ENCODE measurements at places on chromosomes 7 and 10.

GRCh38 chr10:102133373-102134195 is 744 bp downstream of the PPRC1 start:
- peak; percentile 88 for DNase-seq

GRCh38 chr10:77909749-77910375 is 16.7 kb downstream of the DLG5 start:
- no peak for DNase-seq

DNA sequence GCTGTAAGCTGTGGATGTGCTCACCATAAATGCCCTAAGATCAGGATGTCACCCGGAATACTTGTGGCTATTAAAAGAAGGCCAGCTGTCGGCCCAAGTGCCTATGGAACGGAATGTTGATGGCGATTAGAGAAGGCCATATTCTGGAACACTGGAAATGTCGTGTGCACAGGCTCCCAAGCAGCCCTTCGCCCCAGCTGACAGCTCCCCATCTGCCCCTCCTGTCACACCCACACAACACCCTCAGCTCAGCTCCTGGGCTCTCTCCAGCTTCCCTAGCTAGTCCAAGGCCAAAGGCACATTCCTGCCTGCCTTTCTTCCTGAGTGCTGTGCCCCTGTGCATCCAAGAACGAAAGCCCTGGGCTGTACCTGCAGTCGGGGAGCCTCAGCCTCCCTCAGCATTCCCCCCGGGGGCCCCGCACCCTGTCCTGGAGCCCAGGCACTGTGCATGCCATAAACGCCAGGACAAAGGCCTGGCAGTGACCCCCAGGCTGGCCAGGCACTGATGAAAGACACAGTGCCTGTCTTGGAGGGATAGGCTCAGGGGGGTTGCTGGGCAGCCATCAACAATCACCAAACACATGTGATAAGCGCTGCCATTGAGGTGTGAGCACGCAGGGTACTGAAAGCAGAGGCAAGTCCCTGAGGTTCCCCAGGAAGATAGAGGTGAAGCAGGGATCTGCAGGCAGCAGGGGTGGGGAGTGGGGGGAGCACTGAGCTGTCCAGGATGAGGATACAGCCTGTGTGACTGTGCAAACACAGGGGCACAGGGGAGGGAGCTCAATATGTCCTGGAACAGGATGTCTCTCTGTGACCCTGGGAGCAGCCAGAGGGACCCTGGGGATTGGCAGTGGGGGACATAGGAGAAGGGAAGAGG is 3.7 kb upstream of the LDB3 start:
- peak; percentile 44 for DNase-seq

DNA sequence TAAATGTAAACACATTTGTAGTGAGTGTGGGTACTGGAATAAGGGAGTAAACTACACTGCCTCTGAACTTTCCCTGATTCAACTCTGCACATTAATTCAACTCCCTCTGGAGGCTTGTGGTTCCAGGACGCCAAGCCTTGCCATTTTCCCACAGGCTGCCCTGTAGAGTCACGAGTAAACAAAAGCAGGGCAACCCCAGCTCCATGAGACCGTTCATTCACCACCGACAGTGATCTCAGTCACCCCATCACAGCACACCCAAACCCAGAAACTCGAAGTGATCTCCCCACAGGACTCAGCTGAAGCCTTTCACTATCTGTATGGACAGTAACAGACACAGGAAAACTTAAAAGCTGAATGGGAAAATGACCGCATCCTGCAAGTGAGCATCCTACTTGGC is 218.8 kb upstream of the FRMD4A start:
- DNase-seq: no peak

GRCh38 chr10:124648738-124649137 is 95.4 kb downstream of the FAM53B start:
- peak; percentile 89 for DNase-seq

GRCh38 chr10:80275756-80276155 is 13.7 kb downstream of the MAT1A start:
- DNase-seq: no peak

- DNase-seq: no peak
Observed at GRCh38 chr7:45162943-45163691, 5.5 kb downstream of the RAMP3 start.

DNA sequence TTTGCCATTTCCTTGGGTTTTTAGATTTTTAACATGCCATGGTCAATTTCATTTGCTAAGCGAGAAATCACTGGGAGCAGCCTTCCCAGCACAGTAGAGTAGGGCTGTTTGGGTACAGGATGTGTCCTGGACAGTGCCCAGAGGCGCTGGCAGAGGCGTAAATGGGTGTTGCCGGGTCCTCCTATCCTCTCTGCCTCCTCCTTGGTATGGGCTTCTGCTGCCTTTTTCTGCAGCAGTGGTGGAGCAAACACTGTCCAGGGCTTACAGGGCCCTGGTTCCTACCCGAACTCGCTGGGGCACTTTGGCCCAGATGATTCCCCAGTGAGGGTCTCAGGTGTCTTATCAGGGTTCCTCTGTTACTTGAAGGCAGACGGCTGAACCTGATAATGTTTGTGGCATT is 298.3 kb downstream of the RPS24 start:
- DNase-seq: no peak

DNA sequence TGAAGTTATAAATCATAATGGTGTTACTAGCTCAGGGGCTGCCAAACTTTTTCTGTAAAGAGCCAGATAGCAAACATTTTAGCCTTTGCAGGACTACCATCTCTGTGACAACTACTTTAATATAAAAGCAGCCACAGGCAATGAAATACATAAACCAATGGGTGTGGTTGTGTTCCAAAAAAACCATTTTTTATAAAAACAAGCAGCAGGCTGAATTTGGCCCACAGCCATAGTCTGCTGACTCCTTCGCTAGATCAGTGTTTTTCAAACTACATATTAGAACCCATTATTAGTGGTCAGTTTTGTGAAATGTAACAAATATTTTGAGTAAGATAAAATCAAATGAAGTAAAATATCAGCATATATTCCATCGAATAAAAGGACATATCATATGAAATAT is 13.6 kb downstream of the GNG11 start:
- DNase-seq: no peak

DNA sequence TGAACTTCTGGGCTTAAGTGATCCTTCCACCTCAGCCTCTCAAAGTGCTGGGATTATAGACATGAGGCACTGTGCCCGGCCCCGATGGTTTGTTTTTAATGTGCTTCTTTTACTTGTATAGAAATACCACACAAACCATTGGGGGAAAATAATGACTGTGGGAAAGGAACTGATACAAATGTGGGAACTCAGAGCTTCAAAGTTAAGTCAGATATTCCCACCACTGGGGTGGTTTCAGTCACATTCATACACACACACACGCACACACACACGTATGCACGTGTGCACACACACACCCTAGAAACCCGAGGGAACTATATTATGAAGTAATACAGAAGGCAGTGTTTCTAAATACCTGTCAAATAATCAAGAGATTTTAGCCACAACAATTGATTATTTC is 17.0 kb downstream of the CPA4 start:
- DNase-seq: no peak

GRCh38 chr10:6204063-6204340 is 1.3 kb downstream of the PFKFB3 start:
- DNase-seq: no peak

DNA sequence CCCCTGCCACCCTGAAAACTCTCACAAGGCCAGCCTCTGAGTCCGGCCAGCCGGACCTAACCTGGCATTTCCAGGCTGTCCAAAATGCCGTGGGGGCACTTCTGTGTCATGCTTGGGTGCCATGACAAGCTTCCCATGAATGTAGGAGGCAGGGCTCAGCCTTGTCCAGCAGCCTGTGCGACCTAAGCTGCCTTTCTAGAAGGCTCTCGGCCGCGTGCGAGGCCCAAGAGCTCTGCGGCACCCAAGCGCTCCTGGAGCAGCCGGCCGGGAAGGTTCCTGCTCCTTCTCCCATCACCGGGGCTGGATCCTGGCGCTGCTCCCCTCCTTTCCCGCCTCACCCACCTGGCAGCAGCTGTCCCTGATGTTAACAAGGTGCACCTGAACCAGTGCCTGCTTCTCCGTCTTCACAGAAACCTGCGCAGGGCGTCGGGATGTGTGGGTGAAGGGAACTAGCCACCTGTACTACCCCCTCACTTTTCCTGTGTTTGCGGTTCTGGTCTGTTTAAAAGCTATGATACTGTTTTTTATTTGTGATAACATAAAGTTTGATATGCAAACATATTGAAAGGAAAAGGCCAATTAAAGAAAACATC is 6.1 kb downstream of the GPER1 start:
- no peak for DNase-seq

DNA sequence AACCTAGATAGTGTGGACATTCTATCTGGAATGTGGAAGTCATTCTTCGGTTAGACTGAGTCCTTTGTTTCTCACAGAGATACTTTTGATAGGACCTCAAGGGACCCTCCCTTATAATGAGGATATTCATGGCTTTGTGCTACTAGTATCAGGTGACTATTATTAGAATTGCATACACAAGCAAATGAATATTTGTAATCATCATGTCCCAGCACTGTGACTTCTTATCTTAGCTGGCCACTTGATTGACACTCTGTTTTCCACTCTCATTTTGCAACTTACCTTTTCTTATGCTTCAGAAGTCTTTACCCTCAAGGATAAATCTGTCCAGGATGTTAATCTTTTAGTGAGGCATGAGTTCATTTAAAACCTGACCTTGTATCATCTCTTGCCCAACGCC is 268.2 kb upstream of the FZD1 start:
- DNase-seq: no peak

GRCh38 chr10:113384181-113384580 is 168.7 kb upstream of the HABP2 start:
- DNase-seq: no peak

DNA sequence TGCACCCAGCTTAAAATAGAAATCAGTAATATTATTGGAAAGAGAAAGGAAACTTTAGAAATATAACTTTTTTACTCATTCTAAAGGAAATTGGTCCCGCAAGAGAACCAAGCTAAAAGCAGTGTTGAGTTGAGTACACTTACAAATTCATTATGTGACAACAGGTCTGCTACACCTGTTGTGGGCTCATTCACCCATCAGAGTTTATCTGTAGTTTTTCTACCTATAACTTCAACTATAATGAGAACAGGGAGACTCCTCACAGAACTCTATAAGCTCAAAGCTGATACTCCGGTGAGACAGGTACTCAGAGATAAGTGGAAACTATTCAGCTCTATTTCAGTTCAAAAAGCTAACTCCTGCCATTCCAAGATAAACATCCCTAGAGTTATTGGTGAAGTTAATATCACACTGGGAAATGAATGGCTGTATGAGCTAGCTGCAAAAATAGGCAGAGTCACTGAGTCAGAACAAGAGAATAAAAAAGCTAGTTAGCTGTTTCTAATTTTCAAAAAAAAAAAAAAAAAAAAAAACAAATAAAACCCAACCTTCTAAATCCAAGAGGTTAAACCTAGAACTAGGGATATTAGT is 121.3 kb downstream of the PPP1R3A start:
- DNase-seq: no peak

- no peak for DNase-seq
Observed at GRCh38 chr10:112977426-112977898, 27.4 kb downstream of the TCF7L2 start.

GRCh38 chr10:70753841-70754621 is 31.1 kb downstream of the TBATA start:
- DNase-seq: no peak

DNA sequence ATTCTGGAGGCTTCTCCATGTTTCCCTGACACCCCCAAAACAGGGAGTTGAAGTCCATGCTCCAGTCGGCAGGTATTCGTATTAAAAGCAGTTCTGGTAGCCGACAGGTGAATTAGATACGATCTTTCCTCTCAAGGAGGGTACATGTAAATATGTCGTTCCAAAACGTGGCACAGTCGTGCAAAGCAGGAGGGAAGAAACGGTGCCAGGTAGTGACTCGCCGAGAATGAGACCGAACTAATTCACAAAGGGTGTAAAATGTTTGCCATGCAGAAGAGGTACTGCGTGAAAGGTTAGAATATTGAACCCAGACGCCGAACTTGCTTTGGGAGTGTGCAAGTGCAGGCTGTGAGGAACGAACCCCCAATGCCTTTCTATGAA is 483 bp downstream of the EDRF1 start:
- DNase-seq: no peak

- peak; percentile 72 for DNase-seq
Observed at GRCh38 chr7:104552102-104552501, 223.7 kb downstream of the LHFPL3 start.

- no peak for DNase-seq
Observed at GRCh38 chr10:86371691-86372090, 5.1 kb upstream of the GRID1 start.

GRCh38 chr7:128710481-128710880 is 28.7 kb upstream of the CALU start:
- DNase-seq: no peak

DNA sequence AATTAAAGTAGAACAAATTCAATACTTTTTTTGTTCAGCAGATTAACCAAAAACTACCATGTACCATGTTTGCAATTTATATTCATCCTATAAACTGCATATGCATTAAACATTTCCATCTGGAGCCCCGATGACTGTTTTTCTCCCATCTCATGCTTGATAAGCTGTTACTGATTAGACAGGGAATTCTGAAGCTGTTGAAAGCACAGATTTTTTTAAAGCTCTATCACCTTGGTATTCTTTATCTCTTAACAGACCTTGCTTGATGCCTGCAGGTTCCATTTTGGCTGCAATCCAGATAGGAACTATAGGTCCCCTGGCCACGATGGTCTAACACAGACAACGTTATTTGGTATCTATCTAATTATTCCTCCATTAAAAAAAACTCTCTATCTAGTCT is 961.7 kb downstream of the CNTNAP2 start:
- no peak for DNase-seq

DNA sequence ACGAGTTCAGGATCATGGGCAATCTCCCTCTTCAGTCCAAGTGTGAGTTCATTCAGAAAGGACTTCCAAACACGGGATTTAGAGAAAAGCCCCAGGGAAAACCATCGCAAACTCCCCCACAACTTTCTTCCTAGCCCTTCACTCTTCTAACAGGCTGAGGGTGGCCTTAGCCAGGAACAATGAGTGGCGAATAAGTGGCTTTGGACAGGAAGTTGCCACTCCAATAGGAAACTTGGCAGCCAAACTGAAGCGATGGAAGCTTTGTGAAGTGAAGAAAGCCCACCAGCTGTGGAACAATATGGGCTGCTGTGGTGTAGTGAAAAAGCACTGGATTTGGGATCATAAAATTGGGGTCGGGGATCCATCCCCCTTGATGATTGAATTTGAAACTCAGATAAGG is 193.2 kb downstream of the TEX36 start:
- no peak for DNase-seq

DNA sequence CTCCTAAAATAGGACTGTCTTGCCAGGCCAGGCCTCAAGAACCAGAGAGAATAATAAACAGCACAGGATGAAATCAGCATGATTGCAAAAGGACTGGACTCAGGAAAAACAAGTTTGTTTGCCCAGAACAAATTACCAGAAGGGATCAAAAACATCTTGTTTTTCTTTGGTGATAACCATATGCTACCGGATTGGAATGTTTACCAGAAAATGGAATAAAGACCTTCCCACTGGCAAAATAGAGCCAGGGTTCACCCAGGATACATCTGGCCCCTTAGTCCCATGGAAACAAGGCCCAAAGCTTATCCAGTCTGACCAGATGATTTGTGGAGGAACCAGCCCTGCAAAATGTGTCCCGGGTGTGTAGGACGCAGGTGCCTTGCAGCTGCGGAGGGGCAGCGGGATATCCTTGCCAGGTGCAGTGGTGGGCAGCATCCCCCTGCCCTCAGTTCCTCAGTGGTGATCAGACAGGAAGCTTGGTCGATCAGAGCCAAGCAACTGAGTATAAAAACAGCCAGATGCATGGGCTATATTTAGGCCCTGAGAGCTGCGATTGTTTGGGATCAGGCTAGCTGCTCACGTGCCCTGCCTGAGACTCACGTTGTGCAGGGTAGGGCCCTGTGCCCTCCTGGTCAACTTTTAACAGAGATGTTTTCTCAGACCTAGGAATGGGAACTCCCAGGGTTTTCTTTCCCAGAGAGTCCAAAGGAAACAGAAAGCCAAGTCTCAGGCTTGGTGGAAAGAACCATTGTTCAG is 4.6 kb upstream of the ZNF22 start:
- peak; percentile 81 for DNase-seq
